Natural killer cell treated with Interleukin-12 subunit alpha and Interleukin-12 subunit beta and Interleukin-15 and Interleukin-18, amount 100 ng/mL, for 72 hours (primary cell): ENCODE measurements at places on chromosomes 13 and 19. TPM values are rescaled to one million over a fixed set of nuclear protein-coding genes. Genes with fewer than 3 reads are reported as not detected.

PSG6 gene
- not detected for total RNA-seq

CEACAM8 gene
- not detected for total RNA-seq

- DNase-seq, result no peak
Observed at GRCh38 chr13:80235967-80236302, 105.0 kb downstream of the SPRY2 start.

ITGBL1 gene
- not detected for total RNA-seq

DNA sequence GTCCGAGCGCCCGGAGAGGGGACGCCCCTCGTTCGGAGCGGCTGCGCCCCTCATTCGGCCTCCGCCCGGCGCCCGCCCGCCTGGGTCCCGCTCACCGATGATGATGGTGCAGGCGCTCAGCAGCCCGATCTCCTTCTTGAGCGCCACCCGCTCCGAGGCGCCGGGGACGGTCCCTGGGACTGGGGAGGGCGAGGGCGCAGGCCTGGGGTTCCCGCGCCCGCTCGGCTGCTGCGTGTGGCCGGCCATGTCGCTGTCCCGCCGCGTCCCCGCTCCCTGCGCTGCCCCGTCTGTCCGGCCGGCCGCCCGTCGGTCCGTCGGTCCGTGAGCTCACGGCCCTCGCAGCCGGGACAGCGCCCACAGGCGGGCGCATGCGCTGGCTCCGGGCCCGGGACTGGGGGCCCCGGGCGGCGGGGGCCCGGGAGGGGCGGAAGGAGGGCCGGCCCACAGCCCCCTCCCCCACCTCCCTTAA lies at the start of gene SLC7A10:
Gene SLC7A10, minus strand, starts transcription at position 393 of the 469 bp plus-strand sequence. Its CDS starts 147 bp downstream, at position 246.
- DNase-seq, result no peak

- no peak for DNase-seq
Observed at GRCh38 chr19:29384656-29385055, 141.1 kb upstream of the VSTM2B start.

CD70 gene
- total RNA-seq, result 26.1 TPM
